Kidney glomerular epithelial cell (primary cell): ENCODE measurements at places on chromosomes 7 and 10.

- no peak for DNase-seq
These were observed 447.1 kb downstream of the MDFIC start for GRCh38 chr7:115368998-115369397.

- DNase-seq, result peak; percentile 2
These were observed at the start of gene ADARB2 for GRCh38 chr10:1737222-1738061. Gene ADARB2 (minus strand): TSS chr10:1737525.

GRCh38 chr7:49773936-49774458, 559 bp downstream of the VWC2 start:
- no peak for DNase-seq

DNA sequence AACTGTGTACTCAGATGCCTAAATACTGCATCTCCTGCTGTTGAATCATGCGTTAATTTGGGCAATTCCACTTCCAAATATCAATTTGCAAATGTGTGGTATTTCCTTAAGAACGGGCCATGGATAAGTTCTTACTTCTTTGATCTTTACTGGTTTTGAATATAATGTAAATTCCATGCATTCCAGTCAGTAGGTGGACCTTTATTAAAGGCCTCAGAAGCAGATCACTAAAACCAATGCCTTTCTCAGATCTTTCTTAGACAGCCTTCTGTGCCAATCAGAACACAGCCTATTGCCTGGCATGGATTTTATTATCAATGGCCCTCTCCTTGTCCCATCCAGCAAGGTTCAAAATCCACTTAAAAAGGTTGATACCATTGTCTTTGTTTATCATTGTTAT, 21.5 kb upstream of the POM121L12 start:
- DNase-seq, result no peak

DNA sequence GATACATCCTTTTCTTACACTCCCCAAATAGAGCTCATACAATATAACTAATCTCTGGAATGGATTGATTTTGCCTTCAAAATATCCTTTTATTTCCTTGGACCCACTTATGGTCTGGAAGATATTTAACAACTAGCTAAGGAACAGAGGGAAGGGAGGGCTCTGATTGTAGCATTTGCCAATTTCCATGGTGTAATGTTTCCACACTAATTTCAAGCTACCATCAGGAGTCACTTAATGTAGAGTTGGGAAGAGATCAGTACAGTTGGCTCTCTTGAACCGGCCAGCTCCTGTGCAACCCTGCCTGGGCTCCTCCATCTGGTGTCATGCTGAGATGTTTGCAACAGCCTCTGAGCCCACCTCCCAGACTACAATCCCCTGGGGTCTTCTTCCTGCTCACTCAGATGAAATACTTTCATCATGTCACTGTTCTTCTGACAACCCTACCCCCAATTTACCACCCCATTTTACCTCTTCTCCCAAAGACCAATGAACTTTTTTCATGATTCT, 8.0 kb upstream of the IL6 start:
- no peak for DNase-seq

DNA sequence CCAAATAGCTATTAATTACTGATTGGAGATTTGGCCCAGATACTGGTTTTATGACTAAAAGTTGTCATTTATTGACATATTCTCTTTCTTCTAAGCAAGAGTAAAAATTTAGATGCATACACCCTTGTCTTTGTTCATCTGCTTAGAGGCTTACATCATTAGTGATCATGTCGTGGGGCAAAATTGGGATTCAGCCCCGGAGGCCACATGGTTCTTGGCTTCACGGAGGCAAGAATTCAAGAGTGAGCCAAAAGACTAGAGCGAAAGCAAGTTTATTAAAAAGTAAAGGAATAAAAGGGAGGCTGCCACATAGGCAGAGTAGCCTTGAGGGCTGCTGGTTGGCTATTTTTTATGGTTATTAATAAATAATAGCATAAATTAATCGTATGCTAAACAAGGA, 41.1 kb downstream of the MINPP1 start:
- DNase-seq, result no peak

DNA sequence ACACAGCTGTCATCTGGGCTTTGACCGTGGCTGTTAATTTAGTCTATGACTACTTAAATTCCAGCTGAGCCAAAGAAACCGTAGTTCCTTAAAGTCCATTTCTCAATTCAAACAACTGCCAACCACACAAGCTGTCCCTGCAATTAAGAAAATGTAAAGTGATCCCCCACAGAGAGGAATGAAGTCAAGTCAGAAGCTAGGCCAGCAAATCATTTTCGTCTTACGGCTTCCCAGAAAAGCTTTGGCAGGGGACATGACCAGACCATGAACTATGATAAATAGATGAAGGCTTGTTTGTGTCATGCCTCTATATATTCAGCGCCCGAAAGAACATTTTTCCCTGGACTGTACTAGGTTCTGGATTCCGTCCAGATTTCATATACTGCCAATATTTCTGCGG, 54.6 kb downstream of the HACD1 start:
- no peak for DNase-seq

GRCh38 chr10:38050212-38050611, 39.7 kb downstream of the ZNF33A start:
- no peak for DNase-seq

- DNase-seq, result no peak
These were observed 329.3 kb downstream of the CACNA2D1 start for GRCh38 chr7:82114237-82114636.

DNA sequence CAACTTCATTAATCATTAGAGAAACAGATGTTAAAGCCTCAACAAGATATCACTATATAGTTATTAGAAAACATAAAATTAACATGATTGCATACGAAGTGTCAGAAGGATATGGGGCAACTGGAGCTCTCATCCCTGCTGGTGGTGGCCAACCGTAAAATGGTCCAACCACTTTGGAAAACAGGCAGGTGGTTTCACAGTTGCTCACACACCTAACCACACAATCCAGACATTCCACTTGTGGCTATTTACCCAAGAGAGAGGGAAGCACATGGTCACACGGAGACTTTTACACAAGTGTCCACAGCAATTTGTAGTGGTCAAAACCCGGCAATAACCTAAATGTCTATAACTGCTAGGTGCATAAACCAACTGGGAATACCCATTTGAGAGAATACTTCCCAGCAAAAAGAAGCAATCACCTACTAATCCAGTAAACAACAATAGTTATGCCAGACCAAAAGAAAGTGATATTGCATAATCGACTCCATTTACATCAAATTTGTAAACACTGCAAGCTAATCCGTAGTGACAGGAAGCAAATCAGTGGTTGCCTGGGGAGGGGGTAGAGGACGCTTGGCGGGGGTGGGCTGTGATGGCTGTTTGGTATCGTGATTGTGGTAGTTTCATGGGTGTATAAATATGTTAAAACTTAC, 91.8 kb downstream of the LARP4B start:
- no peak for DNase-seq

GRCh38 chr7:31864646-31865045, 177.6 kb downstream of the PPP1R17 start:
- DNase-seq, result no peak

GRCh38 chr10:395665-396064, 260.4 kb downstream of the ZMYND11 start:
- no peak for DNase-seq

GRCh38 chr10:116817780-116818343, 31.4 kb upstream of the ENO4 start:
- DNase-seq, result no peak

GRCh38 chr7:66321283-66321682, 116.1 kb downstream of the TPST1 start:
- DNase-seq, result no peak

- no peak for DNase-seq
These were observed 17.6 kb upstream of the CRPPA start for GRCh38 chr7:16438988-16439387.

- DNase-seq, result no peak
These were observed 7.3 kb downstream of the ADAM8 start for GRCh38 chr10:133269367-133269766.

DNA sequence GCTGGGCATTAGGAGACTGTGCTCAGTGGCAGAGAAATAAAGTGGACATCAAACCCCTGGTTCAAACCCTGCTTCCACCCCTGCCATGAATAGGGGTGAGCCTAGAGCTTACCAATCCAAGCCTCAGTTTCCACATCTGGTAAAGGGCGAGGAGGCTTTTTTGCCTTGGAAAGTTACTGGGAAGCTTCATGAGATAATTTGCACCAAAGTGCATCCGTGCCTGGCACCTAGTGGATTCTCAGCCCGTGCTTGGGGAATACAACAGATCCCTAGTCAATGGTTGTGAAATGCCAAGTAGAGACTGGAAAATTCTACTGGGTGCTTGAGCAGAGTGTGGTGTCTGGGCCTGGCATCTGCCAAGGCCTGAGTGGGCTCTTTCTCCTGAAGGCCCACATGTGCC, 158.7 kb upstream of the ZMIZ1 start:
- no peak for DNase-seq

DNA sequence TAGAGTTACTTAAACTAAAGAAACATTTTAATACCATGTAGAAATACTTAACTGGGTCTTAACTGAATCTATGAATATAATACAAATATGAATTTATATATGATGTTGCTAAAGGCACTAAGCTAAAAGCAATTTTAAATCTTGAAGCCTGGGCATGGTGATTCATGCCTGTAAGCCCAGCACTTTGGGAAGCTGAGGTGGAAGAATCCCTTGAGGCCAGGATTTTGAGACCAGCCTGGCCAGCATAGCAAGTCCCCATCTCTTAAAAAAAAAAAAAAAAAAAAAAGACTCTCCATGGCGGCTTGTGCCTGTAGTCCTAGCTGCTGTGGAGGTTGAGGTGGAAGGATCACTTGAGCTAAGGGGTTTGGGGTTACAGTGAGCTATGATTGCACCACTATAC, 95.3 kb downstream of the CCSER2 start:
- DNase-seq, result no peak

DNA sequence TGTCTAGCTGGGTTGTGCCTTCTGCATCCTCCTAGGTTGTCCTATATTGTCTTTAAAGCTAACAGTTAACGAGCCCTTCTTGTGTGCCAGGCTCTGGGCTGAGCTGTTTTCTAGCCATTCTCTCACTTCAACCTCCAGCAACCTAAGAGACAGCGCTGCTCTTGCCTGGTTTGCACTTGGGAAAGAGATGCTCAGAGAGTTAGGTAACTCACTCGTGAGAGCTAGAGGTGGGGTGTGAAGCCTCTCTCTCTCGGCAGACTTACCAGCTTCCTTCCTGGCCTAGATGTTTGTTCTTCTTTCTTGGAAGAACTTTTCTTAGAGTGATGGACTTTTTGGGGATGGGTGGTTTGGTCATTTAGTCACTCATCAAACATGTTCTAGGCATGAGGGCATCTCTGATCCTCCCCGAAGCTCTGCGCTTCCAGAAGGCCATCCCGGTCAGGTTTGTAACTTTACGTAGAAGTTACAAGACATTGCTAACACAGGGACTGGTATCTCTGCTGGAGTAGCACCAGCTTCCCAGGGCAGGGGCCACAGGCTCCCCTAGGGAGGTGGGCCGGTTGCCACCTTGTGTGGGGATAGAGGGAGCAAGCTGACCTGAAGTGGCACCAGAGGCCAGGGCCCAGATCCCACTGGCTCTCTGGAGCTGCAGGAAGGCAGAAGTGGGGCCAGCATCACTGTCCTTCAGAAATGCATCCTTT, 14.3 kb downstream of the TSPAN15 start:
- no peak for DNase-seq

GRCh38 chr7:450741-451140, 68.9 kb downstream of the PDGFA start:
- no peak for DNase-seq

GRCh38 chr7:10471280-10472058, 502.2 kb upstream of the PHF14 start:
- DNase-seq, result no peak

DNA sequence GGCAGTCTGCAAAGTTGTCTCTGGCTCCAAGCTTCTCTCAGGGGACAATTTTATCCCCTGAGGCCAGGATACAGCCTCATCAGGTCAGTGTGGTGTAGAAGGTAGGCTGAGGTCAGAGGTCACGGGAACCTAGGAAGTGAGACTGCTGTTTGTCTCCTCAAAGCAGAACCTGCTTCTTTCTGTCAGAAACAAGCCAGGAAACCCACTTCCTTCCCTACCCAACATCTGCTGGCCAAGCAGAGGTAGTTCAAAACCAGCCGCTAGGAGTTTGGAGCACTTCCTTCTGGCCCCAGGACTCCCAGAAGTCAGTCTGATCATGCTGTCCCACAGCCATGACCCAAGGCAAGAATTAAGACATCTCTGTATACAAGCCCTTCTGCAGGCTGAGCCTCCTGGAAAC, 12.2 kb downstream of the CLRN3 start:
- DNase-seq, result no peak

- DNase-seq, result no peak
These were observed 11.5 kb upstream of the YAE1 start for GRCh38 chr7:39554583-39555165.

- peak; percentile 26 for DNase-seq
These were observed 40.9 kb upstream of the PAPSS2 start for GRCh38 chr10:87618566-87619423.

GRCh38 chr7:2251841-2252771, 10.1 kb downstream of the NUDT1 start:
- no peak for DNase-seq

DNA sequence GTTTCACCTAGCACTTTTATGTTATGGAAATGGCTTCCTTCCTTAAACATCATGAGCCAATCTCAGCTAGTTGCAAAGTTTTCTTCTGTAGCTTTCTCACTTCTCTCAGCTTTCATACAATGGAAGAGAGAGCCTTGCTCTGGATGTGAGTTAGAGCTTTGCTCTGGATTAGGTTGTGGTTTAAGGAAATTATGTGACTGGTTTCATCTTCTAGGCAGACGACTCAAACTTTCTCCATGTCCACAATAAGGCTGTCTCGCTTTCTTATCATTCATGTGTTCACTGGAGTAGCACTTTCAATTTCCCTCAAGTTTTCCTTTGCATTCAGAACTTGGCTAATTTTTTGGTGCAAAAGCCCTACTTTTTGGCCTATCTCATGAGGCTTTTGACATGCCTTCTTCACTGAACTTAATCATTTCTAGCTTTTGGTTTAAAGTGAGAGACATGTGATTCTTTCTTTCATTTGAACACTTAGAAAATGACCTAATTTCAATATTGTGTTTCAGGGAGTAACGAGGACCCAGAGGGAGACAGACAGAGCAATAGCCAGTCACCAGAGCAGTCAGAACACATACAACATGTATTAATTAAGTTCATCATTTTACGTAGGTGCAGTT, 49.8 kb downstream of the CNOT4 start:
- no peak for DNase-seq

DNA sequence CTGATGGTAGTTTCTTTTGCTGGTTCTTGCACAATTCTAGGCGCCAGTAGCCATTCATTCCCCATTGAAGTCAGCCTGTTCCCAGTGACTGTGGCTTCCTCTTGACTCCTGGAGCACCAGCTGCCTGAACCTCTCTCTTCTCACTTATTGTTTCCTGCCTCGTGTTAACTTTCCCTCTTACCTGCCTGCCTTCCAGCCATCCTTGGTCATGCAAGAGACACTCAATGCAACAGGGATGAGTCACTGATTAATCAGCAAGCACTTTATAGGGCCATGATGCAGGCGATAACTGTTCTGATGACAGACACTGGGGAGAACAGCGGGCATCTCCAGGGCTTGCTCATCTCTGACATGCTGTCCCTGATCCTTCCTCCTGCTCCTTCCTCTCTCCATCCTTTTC, 122.0 kb downstream of the PLCE1 start:
- peak; percentile 32 for DNase-seq

GRCh38 chr7:15330943-15331342, 230.9 kb downstream of the AGMO start:
- DNase-seq, result no peak
